ENCODE measurements at places on chromosomes 12 and 14. TPM values are rescaled to one million over a fixed set of nuclear protein-coding genes. Genes with fewer than 3 reads are reported as not detected.

- peak; percentile 81 for DNase-seq
Observed at GRCh38 chr12:124938587-124938986, 24.1 kb upstream of the UBC start.

DNA sequence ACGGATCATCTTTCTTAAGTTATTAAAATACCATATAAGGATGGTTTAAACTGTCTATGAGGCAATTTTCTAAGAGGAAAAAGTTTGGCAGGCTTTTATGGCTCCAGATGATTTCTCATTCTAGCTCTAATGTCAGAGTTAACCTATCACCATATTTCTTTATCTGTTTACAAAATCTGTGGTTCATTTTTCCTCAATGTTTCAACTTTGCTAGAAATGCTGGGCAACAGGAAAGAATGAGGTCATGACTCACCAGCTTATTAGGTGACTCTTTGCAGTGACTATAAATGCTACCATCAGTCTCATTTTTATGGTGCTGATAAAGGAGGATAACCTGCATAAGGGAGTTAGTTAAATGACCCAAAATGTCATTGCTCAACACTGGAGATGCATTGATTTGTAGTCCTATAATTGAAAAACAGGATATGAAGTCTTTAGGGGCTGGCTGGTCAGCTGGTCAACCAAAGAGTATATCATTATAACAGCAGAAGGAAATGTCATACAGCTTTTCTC lies 45.3 kb upstream of the RAP1B start:
- peak; percentile 80 for DNase-seq

DNA sequence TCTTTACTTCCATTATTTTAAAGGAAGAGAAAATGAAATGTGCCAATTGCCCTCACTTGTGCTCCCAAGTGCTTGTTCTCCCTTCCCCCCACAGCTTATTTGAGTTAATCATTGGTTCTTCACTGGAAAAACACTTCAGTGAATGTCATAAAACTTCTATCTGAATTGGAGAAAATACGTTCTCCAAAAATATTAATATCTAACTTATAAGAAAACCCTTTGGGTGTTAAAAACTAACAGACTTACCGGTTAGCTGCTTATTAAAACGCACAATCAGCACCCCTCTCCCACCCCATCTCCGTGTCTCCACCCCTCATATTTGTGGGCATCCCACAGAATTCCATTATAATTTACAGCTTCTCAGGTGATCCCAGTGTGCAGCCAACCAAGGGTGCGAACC lies 31.7 kb downstream of the PLEKHA5 start:
- DNase-seq: no peak

GRCh38 chr12:95693689-95694088 lies 96.9 kb downstream of the NTN4 start:
- no peak for DNase-seq

GRCh38 chr12:122459211-122459610 lies 36.7 kb upstream of the CLIP1 start:
- no peak for DNase-seq

DNA sequence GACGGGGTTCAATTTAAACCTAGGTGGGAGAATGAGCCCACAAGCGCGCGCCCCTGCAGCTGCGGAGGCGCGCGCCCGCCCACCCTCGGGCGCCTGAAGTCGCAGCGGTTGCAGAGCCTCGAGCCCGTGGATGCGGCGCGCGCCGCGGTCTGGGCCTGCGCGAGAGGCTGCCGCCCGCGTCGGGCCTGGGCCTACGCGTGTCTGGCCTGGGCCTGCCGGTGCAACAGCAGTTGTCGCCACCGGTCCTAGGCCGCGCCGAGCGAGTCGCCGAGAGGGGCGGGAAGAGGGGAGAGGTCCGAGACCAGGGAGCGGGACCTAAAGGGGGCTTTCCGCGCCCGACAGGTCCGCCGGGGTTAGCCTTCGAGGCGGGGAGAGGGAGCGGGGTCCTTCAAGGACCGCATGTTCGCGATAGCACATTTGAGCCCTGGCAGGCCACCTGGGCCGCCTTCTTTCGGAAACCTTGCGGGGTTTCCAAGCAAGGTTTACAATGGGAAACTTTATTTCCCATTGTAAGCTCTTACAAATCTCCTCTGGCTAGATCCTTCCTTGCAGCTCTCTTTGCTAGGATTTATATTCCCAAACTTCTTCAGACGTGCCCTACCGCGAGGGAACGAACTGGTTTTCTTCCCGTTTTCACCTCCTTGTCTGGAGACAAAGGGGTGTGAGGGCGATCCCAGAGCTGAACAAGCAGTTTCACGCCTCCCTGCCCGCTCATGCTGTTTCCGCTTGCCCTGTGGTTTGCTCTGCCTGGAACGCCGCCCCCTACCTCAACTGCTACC lies 6.8 kb downstream of the SIX6 start:
- no peak for DNase-seq

FOXM1 gene
- total RNA-seq: 49.9 TPM

AKAP3 gene
- total RNA-seq: 1.1 TPM

All from mammary epithelial cell (primary cell).